ENCODE measurements at places on chromosomes 1 and 21.

- no peak for DNase-seq
These were observed 108.2 kb upstream of the TMPRSS2 start for GRCh38 chr21:41616031-41616591.

GRCh38 chr1:229116114-229116513 is 154.8 kb upstream of the RAB4A start:
- peak; percentile 79 for DNase-seq

DNA sequence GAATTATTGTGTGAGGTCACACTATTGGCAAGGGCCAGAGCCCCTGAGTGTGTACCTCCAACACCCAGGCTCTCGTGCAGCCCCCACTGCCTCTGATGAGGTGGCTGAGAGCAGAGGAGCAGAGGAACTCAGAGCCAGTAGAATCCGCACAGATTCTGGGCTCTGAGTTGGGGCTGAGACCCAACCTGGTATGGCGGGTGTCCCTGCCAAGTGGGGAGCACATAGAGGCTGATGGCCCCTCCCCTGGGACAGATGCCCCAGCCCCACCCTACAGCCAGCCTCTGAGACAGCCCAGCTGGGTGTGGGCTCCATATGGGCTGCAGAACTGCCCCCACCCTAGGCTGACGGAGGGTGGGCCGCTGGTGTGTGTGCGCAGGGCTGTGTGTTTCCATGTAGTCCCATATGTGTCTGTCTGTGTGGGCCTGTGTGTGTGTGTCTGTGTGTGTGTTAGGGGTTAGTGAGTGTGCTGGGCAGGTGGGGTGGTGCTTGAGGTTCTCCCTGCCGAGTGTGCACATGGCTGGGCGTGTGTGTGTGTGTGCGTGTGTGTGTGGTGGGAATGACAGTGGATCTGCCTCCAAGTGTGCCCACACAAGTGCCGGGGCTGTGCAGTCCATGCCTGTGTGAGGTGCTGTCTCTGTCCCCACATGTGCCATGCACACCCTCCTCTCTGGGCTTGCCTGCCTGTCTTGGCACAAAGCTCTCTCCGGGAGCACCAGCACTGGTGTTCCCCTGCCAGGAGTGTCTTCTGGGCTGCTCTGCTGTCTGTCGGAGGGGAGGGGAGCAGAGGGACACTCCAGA is 24.4 kb downstream of the FOXO6 start:
- DNase-seq: no peak

GRCh38 chr21:36603221-36603620 is 95.7 kb upstream of the SIM2 start:
- no peak for DNase-seq

DNA sequence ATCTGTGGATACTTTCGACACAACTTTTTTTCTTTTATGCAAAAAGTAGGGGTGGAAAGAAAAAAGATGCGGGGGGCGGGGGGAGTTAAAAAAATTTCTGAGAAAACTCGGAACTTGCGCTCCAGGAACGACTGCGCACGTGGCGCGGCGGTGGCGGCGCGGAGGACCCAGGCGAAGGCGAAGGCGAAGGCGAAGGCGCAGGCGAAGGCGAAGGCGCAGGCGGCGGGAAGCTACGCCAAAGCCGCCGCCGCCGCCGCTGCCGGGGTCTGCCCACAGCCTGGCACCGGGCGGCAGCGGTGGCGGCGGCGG is 208 bp upstream of the BARHL2 start:
- DNase-seq: no peak

DNA sequence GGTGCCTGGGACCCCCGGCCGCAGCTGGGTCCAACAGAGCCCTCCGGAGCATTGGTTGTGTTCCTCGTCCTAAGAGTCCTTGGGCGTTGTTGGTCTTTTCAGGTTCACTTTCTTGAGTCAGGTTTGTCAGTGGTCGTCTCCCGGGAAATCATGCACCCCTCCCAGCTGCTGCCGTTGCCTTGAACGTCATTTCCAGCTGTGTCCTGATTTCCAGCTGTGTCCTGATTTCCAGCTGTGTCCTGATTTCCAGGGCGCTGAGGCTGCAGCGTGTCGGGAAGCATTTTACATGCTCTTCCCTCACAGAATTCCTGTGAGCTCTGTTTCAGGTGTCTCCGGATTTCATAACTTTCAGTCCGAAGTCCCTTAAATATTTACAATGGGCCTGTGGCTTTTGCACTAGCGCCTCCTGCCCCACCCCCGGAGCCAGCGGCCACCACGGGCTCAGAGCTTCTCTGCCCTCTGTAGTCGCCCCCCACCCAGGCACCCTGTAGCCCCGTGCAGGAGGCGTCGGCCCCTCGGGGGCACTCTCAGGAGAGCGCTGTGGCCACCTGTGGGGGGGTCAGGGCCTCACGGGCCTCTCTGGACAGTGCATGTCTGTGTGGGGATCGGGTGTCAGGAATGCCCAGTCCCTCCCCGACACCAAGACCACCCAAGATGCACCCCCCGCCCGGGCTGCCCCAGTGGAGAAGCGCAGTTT is 66.7 kb downstream of the COL18A1 start:
- DNase-seq: no peak

GRCh38 chr1:206070627-206071304 is 17.8 kb downstream of the RHEX start:
- no peak for DNase-seq

- no peak for DNase-seq
These were observed 144.9 kb downstream of the HIVEP3 start for GRCh38 chr1:41773842-41774241.

DNA sequence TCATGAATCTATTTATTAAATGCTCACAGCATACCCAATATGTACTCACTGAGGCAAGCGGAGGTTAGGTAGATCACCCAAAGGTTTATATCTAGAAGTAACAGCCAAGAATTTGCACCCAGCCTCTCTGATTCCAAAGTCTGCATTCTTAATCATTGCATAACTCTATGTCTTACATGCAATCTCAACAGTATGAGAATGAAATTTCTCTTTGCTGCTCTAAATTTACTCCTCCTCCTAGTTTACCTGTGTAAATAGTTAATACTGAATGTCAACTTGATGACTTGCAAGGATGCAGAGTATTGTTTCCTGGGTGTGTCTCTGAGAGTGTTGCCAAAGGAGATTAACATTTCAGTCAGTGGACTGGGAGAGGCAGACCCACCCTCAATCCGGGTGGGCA is 840.6 kb downstream of the BRINP3 start:
- no peak for DNase-seq

GRCh38 chr21:35478161-35479064 is 429.3 kb upstream of the RUNX1 start:
- no peak for DNase-seq

GRCh38 chr1:29808141-29808995 is 572.0 kb downstream of the PTPRU start:
- DNase-seq: no peak

DNA sequence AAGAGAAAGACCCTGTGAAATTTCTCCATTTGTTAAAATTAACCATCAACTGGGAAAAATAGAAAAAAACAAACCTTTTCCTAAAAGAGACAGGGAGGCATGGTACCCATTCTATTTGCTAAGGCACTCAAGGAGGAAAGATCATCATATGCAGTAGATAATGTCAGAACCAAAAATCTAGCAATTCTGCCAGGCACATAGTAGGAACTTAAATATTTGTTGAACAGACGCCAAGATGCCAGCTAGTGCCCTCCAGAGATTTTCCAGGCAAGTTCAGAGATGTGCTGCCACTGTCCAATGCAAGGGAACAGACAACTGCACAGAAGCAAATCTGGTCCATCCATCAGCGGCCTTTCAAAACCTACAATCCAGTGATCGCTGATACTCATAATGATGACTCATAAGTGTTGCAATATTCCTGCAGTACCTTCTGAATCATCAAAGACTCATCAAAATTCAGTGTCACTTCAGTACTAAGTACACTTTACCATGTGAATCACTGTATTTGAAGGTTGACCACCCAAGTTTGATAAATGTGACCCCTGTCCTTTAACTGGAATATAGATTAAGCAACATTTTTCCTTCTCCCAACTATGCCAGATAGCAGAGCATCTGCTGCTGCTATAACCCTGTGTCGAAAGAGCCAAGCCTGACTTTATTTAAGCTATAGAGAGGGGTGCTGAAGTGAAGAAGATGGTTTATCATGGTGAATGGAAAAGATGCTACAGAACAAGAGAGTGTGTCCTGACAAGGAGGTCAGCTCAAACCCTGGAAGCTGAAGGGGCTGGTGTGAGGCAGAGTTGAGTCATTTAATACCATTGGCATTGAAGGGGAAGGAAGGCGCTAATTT is 99.1 kb downstream of the MT1HL1 start:
- no peak for DNase-seq

DNA sequence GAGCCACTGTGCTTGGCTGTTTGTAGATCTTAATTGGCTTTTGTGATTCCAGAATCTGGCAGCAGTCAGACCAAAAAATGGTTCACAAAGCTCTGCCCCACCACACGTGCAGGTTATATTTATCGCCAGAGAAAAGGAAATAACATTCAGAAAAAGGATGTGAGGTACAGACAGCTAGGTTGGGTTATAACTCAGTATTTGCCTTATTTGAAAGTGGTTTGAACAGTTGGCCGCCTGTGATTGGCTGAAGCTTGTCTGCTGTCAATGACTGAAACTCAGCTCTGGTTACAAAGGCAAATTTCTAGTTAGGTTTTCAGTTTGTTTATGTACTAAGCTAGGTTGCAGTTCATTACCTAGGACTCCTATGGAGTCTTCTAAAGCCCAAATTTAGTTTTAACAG is 9.6 kb downstream of the SH3BGR start:
- no peak for DNase-seq

- DNase-seq: no peak
These were observed 32.0 kb upstream of the SLC30A1 start for GRCh38 chr1:211610779-211611556.

DNA sequence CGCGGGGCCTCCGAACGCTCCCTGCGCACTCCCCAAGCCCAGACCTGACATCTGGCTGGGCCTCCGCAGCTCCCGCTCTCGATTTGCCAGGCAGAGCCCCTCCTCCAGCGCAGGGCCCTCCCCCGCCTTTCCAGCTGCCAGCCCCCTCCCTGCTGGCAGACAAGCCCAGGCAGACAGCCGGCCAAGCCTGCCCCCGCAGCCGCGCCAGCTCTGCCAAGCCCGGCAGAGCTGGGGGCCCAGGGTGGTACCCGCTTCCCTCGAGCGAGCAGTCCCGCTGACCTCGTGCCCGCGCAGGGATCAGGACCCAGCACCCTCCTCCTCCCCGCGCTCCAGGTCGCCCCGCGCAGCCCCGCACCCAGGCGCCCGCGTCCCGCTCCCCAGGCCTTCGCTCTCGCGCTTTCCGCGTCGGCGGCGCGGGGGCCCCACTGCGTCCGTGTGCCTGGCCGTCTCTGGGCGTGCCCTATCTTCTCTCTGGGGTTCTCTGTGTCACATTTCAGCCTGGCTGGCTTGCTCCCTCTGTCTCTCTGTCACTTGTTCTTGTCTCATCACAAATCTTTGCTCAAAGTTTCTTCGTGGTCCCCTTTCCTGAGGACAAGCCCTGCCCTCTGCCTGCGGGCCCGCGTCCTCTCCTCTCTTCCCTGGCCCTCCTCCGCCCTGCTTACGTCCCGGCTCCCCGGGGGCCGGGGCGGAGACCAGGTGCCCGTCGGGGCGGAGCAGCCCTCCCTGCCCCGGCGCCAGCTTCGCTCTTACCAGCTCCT is 580 bp downstream of the INKA2 start:
- DNase-seq: peak; percentile 80

DNA sequence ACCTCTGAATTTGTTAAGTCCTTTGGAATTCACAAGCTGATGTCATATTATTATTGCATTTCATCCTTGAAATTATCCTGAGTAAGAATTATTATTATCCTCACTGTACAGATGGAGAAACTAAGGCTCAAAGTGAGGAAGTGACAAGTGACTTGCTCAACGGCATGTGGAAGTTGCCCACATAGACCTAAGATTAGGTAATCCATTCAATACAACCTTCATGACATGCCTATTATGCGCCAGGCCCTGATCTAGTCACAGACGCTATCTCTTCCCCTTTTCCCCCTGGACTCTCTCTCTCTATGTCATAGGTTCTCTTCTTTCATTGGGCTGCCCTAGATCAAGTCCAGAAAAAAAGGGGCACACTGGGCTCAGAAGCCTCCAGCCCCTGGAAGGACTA is 84.9 kb upstream of the KCNK2 start:
- no peak for DNase-seq
